Mesothelial cell of epicardium (in vitro differentiated cells): ENCODE measurements at places on chromosomes 1 and 21. TPM values are rescaled to one million over a fixed set of nuclear protein-coding genes. Genes with fewer than 3 reads are reported as not detected.

DNA sequence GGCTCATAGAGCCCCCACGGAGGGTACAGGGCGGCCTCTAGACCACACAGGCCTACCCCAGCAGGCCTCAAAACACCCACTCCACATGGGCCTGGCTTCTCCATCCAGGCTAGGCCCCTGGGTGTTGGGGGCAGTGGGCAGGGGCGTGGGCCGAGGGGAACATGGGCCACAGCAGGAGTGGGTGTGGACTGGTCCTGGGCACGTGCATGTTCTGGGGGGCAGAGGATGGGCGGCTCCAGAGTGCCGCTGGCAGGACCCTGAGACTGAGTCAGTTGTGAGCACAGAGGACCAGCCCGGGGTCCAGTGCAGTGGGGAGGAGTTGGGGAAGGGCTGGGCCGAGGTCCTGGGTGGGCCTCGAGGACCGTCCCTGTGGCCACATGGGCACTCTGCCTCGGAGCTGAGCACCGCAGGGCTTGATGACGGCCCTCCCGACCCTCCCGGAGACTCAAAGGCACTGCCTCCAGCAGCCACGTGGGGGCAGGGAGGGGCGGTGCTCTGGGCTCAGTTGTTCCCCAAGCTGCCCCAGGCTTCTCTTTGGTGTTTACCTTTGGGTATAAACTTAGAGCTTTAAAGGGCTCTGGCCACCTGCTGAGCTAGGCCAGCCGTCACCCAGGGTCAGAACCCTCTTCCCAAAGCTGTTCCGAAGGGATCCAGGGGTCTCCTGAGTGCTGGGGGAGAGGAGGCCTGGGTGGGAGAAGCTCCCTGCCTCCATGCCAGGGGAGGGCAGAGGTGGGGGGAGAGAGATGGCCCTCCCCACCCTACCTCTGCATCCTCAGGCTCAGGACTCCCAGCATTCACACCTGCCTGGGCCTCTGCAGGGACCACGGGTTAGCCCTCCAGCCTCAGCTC lies 79.9 kb downstream of the MORN1 start:
- H3K27me3 ChIP-seq = no peaks in the 10 kb centered on the region
- DNase-seq = peak; percentile 55
- H3K36me3 ChIP-seq = peaks cover 16% of the 10 kb centered on the region
- H3K27ac ChIP-seq = peak overlapping the region; percentile 75
- H3K4me3 ChIP-seq = no peak overlapping the region

GRCh38 chr1:230730977-230731376 lies 16.2 kb upstream of the CAPN9 start:
- peaks cover 7% of the 10 kb centered on the region for H3K27me3 ChIP-seq
- no peak for DNase-seq
- no peaks in the 10 kb centered on the region for H3K4me1 ChIP-seq
- no peaks in the 10 kb centered on the region for H3K36me3 ChIP-seq
- H3K27ac ChIP-seq = no peak overlapping the region

DNA sequence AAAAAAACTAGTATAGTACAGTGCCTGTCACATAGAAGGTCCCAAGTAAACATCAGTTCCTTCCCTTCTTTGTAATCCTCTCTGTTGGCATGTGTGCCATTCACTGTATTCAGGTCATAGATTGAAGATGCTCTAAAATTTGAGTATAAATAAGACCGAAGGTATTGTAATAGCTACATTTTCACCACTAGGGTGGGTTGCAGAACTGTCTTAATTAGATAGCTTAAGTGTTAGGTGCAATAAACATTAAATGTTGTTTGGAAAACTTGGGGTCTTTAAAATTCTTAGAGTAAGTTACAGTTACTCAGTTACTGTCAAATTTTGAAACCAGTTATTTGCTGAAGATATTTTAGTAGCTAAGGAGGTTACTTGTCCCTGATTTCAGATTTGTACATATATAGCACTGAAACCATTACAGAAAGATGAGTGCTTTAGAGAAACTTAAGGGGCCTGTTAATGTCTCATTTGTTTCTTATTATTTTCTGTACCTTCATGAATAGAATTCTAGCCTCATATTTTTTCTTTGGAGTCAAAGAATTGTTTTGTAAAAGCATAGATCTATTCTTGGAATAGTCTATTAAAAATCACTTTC lies 24.3 kb downstream of the PER3 start:
- H3K4me3 ChIP-seq = no peak overlapping the region
- peaks cover 23% of the 10 kb centered on the region for H3K36me3 ChIP-seq
- H3K27me3 ChIP-seq = no peaks in the 10 kb centered on the region
- H3K27ac ChIP-seq = no peak overlapping the region

- H3K4me3 ChIP-seq = no peak overlapping the region
- H3K36me3 ChIP-seq = no peaks in the 10 kb centered on the region
- no peak for DNase-seq
- H3K27me3 ChIP-seq = peaks cover 3% of the 10 kb centered on the region
- no peak overlapping the region for H3K27ac ChIP-seq
These were observed 40.1 kb upstream of the LRRC8D start for GRCh38 chr1:89780721-89781120.

DNA sequence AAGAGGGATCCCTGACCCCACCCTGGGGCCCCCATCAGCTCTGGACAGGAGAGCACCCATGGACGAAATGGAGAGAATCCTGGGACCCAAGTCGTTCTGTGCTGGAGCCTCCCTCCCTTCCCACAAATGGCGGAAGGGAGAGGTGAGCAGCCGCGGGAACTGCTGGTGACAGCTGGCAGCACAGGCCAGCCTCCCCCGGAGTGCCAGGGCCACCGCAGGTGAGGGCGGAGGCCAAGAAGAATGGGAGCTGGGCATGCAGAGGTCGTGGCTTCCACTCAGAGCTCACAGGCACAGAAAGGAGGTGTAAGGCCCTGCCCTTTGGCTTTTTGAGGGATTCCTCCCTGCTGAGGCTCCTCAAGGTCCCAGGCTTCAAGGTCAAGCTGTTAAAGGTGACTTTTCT lies 24.6 kb downstream of the SLC1A7 start:
- no peak overlapping the region for H3K27ac ChIP-seq
- H3K36me3 ChIP-seq = no peaks in the 10 kb centered on the region
- peaks cover 18% of the 10 kb centered on the region for H3K4me1 ChIP-seq
- H3K27me3 ChIP-seq = peaks cover 48% of the 10 kb centered on the region
- no peak for DNase-seq

Gene ZNF648
- 0.09 to 0.23 TPM (median 0.18 TPM) in 3 replicates for total RNA-seq

Gene LRP8
- total RNA-seq = 18.2 to 19.9 TPM (median 19.2 TPM) in 3 replicates

Gene TNFRSF9
- total RNA-seq = 2.0 to 2.3 TPM (median 2.2 TPM) in 3 replicates

Gene RIPPLY3
- total RNA-seq = 0.22 to 0.54 TPM (median 0.38 TPM) in 3 replicates

Gene CYB561D1
- total RNA-seq = 9.5 to 11.7 TPM (median 10.6 TPM) in 3 replicates

Gene SUMO3
- 82.2 to 84.5 TPM (median 83.9 TPM) in 3 replicates for total RNA-seq
